ENCODE measurements at places on chromosomes 3 and 15.

DNA sequence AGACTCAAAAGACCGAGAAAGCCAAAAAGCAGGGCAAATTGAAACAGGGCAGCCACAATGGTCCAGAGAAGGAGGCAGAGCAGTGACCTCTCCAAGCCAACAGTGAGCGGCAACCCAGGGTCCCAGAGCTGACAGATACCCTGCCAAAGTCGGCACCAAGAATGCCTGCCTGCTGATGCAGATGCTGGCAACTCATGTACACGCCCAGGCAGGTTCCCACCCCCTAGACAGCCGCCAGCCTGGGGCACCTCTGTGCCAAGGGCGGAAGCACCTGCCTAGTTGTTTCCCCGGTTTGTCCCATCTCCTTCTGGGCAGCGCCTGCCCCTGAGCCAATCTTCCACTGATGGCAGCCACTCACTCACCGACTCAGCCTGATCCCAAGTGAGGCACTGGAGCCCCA is 22.1 kb downstream of the KLHL25 start:
- DNase-seq = no peak

GRCh38 chr3:42443819-42444436 is 33.5 kb upstream of the LYZL4 start:
- DNase-seq = peak; percentile 75

DNA sequence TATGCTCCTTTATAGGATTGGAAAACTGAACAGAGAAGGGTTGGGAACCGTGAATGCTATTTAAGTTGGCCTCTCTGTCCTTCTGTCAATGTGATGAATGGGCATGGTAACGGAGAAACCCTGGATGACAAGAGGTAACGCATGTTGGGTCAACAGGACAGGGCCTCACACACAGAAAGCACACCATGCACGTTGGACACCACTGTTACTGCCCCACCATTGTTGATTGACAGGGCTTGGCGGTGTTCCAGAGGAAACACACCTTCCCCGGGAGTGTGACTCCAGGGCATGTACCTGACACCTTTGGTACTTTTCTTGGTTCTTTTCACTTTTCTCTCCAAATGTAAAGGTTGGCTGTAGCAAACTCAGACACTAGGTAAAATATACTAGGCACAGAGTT is 548.5 kb downstream of the OCA2 start:
- no peak for DNase-seq

GRCh38 chr3:75737831-75738493 is 47.4 kb downstream of the ZNF717 start:
- no peak for DNase-seq

- no peak for DNase-seq
Measured at GRCh38 chr3:20022954-20023622, 11.0 kb upstream of the PP2D1 start.

- DNase-seq = no peak
Measured at GRCh38 chr15:67107014-67107812, 41.8 kb downstream of the SMAD3 start.
